ENCODE measurements at places on chromosomes 12 and 14. TPM values are rescaled to one million over a fixed set of nuclear protein-coding genes. Genes with fewer than 3 reads are reported as not detected.

FOXM1 gene
- polyA plus RNA-seq = 1.3 TPM

INHBE gene
- polyA plus RNA-seq = 0.30 TPM

CNPY2 gene
- 156 TPM for polyA plus RNA-seq

PLEKHD1 gene
- 3.4 TPM for polyA plus RNA-seq

KRT5 gene
- polyA plus RNA-seq = not detected

TAS2R46 gene
- not detected for polyA plus RNA-seq

RAPGEF3 gene
- 84.3 TPM for polyA plus RNA-seq

C12orf54 gene
- polyA plus RNA-seq = not detected

Data from kidney (tissue), 22 donors.